Colonic mucosa (tissue), 4 donors: ENCODE measurements at places on chromosomes 7 and 10.

GRCh38 chr10:86168256-86168655 is 198.3 kb downstream of the GRID1 start:
- no peak for DNase-seq

GRCh38 chr10:59025981-59026765 is 150.3 kb upstream of the PHYHIPL start:
- no peak for DNase-seq

DNA sequence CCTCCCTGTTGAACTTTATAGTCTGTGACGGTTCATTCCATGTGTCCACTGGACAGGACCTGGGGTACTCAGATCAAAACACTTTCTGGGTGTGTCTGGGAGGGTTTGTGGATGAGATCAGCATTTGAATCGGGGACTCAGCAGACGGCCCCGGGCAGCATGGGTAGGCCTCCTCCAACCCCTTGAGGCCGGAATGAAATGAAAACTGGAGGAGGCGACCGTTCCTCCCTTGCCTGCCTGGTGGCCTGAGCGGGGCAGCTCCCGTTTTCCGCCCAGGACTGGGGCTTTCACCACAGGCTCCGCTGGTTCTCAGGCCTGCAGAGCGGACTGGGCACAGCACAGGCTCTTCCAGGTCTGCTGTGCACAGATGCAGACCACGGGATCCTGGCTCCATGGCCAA is 247.7 kb downstream of the MAD1L1 start:
- DNase-seq: no peak

DNA sequence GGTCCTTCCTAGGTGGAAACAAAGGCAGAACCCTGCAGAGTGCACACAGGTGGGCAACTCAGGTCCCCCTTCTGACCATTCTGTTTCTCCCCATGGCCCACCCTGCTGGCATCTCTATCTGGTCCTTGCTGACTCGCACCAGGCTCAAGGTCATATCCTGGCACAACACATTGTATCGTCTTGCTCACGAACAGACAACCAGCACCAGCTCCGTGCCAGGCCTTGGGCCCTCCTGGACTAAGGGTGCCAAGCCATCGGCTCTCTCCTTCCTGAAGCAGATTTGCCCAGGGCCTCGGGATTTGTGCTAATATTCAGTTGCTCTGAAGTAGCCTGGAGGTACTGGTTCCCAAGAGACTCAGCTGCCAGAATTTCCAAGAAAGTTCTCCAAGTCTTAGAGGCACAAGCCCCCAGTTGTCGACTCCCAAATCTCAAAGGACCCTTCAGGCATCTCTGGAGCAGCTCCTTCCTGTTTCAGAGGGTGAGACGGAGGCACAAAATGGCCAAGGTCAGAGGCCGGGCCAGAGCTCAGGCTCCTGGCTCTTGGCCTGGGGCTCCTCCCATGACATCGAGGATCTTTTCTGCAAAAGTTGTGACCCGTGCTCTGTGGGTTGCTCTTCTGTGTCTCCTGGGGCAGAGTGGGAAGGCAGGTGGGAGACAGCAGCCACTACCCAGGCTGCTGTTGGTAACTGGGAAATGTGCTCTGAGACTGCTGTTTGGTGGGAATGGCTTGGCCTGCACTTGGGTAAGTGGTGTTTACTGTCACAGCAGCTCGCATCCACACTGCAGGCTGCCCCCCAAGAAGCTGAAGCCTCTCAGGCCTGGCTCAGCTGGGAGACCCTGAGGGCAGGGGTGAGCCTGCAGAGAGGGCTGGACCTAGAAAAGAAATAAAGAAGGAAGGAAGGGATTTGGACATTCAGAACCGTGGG is 121.3 kb downstream of the RGS10 start:
- no peak for DNase-seq

GRCh38 chr10:36493516-36493880 is 631.9 kb upstream of the ANKRD30A start:
- no peak for DNase-seq

- no peak for DNase-seq
Observed at GRCh38 chr7:90726623-90727022, 130.5 kb downstream of the CDK14 start.

DNA sequence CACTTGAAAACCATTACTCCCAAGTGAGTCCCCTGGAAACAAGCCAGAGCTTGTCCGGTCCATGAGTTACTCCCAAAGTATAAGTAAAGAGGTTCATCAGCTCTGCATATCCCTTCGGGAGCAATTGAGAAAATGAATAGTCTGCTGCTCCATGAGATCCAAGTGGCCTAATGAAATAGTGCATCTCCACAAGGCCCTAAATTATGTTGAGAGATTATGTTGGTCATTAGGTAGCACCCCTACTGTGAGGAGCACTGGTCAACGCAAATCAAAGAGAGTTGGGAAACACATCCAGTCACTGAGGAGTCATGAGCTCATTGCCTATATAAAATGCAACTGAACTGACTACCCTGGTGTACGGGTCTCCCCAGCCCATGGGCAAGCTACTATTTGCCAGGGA is 205.5 kb upstream of the AOAH start:
- DNase-seq: no peak
